A172 (cell line): ENCODE measurements at places on chromosomes 7 and 10.

DNA sequence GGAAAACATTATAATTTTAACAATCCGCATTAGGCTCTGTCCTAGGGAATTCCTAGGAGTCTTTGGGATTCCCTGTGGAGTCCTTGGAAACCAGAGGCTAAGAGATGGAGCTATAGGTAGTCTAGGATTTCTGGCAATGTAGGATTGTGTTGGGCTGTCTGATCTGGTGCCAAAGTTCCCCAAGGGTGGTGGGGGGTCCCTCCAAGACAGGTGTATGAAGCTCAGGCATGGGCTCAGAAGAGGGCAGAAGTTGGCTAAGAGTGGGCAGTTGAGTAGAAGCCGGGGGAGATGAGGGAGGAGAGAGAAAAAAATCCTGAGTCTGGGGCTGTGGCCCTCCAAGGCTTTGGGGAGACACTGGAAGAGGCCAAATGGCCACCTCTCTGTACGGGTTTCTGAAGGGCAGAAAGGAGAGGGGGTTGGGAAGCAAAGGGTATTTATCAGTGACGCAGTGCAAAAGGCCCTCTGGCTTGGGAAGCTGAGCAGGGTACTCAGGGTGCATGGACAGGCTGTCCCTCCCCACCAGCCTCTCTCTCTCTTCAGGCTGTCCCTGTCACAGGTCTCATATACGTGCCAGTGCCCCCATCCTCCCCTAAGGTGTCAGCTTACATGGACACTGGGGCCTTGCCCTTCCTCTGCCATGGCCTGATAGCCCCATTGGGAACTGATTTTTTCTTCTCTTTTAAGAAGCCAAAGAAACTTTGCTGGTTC, 929 bp downstream of the HOXA6 start:
- no peak for DNase-seq

DNA sequence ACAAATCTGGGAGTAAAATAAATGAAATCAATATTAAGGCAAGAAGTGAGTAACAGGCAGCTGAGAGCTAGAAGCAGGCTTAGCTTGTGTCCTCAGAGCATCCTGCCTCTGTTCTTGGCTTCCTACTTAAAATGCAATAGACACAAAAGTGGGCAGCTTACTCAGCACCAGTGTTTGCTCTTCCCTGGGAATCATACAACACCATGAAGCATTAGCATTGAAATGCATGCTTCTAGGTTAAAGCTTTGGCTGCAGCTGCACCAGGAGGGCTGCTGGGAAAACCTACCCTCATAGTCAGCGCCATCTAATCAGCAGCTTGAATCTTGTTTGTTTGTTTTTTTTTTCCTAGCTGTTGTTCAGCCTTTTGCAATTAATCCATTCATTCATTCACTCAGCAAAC, 104.2 kb upstream of the VWC2 start:
- DNase-seq, result no peak

- no peak for DNase-seq
Measured at GRCh38 chr10:48931188-48931587, 8.5 kb downstream of the LRRC18 start.

DNA sequence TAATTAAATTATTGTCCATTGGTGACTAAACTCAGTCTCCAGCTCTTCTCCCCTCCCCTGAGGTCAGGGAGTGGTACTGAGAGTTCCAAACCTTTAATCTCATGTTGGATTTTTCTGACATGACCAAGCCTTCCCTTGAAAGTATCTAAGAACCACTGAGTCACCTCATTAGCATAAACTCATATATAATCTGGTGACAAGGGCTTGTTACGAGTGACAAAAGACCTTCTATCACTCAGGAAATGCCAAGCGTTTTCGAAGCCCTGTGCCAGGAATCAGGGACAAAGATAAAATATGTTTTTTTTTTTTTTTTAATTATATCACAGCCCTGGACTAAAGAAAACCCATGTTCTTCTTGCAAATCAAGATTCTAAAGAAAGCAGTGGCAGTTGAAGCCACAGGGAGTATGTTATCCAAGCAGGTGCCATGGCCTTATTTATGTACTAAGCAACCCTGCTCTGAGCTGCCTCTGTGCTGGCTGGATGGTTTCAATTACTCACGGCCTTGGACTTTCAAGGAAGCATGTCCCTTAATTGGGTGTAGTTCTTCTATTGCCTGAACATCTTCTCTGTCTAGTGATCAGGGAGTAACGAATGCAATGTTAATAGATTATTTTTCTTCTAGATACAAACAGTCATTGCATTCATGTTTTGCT, 169.0 kb upstream of the PRKCQ start:
- peak; percentile 96 for DNase-seq

- no peak for DNase-seq
Measured at GRCh38 chr7:155363852-155364600, 66.3 kb downstream of the INSIG1 start.
